Activated T-helper 9 cell treated with anti-CD3 and anti-CD28 coated beads, Interleukin-2, amount 50 U/mL, for 16 hours (primary cell): ENCODE measurements at places on chromosomes 12 and 14.
A peak's percentile ranks its signal among the peaks of the same experiment; 100 is the strongest.

- no peak for DNase-seq
These were observed 880.3 kb upstream of the MGAT4C start for GRCh38 chr12:87136330-87136976.

DNA sequence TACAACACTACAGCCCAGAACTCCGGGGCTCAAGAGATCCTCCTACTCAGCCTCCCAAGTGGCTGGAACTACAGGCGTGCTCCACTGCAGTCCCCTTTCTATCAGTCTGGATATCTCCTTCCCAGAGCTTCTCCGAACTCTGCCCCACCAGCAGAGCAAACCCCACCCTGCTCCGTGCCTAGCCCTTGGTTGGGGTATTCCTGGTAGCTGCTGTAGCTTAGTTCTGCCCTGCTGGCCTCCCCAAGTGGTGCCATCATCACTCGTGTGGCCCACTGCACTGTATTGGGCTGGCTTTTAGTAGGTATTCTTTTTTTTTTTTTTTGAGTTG is 9.5 kb downstream of the HSP90AA1 start:
- DNase-seq: no peak

GRCh38 chr14:69153873-69154270 is 953 bp upstream of the DCAF5 start:
- DNase-seq: no peak

DNA sequence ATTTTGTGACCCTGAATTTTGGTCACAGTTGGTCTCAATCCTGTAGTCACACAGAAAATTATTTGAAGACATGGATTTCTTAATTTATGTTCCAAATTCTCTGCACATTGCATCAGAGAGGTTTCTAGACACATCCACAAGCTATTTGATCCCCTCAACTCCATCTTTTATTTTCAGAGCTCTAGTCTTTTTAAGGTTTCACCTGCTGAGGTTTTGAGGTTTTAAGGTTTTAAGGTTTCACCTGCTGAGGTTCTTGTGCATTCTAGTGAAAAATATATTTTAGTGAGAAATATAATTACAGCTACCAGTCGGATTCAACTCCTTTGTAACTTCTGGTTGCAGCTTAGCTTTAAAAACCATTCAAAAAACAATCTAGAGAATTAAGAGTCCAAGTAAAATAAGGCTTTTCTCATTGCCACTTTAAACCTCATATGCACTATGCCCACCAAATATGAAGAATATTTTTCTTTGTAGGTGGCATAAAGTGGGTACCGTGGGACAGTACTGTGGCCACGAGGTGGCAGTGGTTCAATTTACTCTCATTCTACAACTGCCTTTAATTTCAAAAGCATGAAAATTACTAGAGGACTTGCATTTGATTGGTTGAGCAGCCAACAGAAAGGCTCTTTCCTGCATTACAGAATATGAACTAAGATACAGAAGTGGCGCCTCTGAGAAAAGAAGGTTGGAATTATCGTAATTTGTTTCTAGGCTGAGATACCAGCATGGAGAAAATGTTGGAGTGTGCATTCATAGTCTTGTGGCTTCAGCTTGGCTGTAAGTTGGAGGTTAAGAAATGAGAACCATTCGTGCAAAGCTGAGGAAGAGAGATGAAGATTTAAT is 366.5 kb upstream of the OR4E1 start:
- no peak for DNase-seq

- peak; percentile 48 for DNase-seq
These were observed 43.4 kb downstream of the ELK3 start for GRCh38 chr12:96237465-96238077.

DNA sequence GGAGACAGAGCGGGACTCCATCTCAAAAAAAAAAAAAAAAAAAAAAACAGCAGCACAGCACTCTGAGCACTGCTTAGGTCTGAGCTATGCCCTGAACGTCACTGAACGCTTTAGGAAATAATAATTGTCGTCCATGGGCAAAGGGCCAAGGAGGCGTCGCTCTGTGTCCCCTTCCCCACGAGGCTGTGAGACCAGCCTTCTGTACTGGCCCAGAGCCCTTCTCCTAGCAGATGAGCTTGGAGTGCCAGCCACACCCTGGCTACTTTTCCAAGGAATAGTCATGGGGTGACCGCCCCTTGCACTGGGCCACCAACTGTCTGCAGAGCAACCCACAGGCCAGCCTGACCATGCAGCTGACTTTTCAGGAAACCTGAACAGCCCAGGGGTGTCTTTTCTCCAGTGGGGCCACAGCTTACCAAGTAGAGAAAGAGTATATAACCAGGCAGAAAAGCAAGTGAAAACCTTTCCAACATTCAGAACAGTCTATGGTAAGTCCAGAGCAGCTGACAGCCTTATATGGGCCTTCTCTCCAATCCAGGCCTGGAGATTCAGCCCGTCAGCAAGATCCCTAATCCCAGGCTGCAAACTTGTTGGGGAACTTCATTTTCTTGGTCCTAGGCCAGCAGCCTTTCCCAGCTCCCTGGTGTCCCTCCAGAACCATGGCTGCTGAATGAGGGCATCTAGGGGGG is 28.5 kb downstream of the CD9 start:
- no peak for DNase-seq

GRCh38 chr12:52074971-52075724 is 4.4 kb upstream of the SMIM41 start:
- no peak for DNase-seq

- no peak for DNase-seq
These were observed 147.1 kb downstream of the SLC15A5 start for GRCh38 chr12:16130343-16130742.
